ENCODE measurements at places on chromosomes 2 and 18.

- no peak for DNase-seq
Measured at GRCh38 chr2:233833345-233833744, 21.0 kb downstream of the HJURP start.

DNA sequence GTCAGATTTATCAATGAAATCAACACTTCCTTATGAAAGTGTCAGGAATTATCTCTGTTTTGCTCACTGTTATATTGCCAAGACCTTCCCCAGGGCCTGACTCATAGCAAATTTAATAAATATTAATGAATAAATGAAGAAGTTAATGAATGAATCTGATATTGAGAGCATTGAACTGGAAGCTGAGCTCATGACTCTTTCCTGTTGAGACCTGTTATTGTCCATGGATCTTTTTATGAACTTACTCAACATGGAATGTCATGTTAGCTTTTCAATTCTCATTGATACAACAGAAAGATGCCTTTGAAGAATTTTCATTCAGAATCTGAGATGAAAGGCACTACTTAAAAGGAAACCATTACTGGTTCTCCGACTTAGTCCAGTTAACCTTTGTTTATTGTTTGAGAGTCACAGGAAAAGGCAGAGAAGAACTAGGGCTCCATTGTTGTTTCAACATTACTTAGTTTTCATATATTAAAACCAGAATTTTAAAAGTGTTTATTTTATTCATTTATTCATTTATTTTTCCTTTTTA, 90.4 kb upstream of the UNC80 start:
- DNase-seq = no peak

DNA sequence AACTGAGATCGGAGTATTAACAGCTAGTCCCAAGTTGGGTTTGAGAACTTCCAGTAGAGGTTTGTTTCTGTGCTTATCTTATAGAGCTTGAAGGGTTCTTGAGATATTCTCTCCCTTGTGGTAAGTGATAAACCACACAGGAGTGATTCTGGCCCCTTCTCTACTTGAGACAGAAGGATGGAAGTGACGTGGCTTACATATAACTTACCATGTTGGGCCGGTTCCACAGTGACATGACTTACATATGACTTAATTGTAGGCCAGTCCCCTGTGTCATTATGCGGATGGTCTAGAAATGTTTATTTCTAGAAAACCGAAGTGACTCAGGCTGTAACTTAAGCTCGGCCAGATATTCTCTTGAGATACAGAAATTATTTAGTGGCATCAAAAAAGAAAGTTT, 62.7 kb downstream of the TRAPPC12 start:
- DNase-seq = no peak

DNA sequence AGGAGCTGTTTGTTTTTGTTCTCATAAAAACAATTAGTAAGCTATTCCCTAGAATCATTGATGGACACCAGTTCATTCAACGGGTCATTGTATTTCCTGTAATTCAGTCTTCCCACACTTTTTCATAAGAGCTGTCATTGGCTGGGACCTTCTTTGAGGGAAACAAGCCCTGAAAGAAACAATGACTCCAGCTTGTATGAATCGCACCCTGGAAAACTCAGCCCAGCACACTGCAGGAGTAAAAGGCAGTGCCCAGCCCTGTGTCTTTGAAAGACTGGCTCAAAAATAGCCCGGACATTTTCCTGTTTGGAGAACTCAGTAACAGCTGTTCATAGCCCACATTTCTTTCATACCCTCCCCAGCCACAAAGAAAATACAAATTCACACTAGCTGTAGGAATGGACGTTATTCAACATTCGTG, 81.5 kb downstream of the NCKAP5 start:
- no peak for DNase-seq

DNA sequence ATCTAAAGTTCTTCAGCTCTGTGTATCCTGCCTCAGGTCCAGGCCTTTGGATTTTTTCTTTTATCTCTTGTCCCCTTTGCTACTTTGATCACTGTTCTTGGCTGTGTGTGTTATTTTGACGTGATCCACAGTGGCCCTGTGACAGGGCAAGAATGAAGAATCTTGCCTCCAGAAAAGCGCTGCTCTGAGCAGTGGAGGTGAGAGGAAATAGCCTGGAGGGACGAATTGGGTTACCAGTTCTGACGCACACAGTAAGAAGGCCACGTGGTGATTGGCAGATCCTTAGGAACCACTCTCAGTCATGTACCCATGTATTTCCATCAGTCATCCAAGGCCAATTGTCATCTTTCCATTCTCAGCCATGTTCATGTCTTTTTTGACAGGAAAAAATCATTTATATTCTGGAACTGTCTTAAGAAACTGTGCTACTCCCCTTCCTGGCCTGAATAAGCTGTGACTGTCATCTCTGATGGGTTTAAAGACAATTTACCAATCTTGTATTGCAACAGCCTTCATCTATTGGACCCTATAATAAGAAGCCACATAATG, 47.6 kb downstream of the MAPK4 start:
- no peak for DNase-seq

DNA sequence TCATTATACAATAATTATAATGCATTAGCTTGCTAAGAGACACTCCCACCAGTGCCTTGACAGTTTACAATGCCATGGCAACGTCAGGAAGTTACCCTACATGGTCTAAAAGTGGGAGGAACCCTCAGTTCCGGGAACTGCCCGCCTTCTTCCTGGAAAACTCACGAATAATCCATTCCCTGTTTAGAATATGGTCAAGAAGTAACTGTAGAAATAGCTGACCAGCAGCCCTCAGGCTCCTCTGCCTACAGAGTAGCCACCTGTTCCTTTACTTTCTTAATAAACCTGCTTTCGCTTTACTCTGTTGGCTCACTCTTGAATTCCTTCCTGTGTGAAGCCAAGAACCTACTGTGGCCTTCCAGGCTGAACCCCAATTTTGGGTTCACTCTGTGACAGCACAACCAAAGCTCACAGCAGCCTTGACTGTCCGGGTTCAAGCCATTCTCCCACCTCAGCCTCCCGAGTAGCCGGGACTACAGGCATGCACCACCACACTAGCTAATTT, 20.0 kb upstream of the PTPN2 start:
- no peak for DNase-seq

GRCh38 chr18:26448714-26449159, 99.6 kb downstream of the KCTD1 start:
- no peak for DNase-seq

DNA sequence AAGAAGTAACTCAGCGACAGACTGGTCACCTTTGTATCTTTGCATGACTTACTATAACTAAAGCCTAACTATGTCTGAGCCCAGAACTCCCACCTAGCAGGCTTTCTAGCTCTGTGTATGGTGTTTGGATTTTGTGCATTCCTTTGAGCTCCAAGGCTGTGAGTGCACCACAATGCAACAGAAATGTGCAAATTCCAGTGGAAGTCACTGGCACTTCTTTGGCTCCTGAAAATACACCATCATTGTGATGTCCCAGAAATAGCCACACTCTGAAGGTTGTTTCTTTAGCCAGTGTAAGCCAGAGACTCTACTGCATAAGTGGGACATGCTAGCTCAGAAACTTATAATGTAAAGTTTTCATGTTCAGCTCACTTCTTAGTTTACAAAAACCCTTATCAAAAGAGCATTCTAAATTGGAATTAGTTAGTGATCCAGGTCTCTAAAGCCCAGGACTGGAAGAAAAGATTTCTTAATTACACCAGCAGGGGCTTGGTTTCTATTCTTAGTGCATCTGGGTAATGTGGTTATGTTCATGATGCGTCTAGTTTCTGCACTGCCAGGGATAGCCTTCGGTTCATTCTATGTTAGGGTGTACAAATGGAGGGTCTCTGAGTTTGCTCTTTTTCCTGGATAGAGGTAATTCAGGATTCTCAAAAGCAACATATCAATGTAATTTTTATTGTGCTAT, 1239.5 kb upstream of the ZEB2 start:
- DNase-seq = no peak

GRCh38 chr2:241506793-241507429, 1.5 kb downstream of the STK25 start:
- DNase-seq = no peak

DNA sequence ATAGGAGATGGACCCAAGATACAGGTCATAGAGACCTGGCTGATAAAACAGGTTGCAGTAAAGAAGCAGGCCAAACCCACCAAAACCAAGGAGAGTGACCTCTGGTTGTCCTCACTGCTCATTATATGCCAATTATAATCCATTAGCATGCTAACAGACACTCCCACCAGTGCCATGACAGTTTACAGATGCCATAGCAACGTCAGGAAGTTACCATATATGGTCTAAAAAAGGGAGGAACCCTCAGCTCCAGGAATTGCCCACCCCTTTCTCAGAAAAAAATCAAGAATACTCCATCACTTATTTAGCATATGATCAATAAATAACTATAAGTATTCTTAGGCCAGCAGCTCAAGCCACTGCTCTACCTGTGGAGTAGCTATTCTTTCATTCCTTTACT, 574.7 kb upstream of the ID2 start:
- DNase-seq = no peak

GRCh38 chr2:176461098-176461808, 192.0 kb downstream of the MTX2 start:
- no peak for DNase-seq

DNA sequence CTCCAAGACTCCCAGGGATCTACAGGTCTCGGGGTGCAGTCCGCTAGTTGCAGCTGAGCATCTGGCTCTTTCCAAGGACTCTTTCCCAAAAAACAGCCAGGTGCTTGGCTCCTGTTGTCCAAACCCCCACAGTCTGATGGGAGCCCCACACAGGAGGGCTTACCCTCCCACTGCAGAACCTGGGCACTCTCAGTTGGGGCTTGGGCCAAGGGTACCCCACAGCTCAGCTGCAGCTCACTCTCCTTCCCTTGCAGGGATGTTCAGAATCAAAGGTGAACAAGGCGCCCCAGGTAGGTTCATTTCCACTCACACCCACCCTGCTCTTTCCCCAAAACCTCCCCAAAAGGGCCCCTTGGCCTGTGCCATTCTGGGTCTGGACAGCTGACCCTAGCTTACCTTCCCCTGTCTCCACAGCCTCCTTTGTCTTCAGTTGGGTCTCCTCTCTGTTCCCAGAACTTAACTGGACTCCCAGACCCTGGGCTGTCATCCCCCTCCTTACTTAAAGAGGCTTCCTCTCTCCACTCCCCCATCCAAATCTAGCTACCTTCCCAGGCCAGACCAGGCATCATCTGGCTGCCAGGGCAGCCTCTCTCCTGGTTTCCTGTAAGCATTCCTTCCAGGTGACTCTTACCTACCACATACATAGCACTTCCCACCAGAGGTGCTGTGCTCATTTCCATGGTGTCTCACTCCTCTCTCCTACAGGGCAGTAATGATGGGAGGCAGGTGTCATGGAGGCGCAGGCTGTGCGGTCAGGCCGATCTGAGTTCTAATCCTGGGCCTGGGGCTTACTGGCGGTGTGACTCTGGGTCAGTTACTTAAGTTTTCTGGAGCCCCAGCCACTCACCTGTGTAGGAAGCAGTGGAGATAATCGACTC, 29.5 kb downstream of the MARCO start:
- no peak for DNase-seq

DNA sequence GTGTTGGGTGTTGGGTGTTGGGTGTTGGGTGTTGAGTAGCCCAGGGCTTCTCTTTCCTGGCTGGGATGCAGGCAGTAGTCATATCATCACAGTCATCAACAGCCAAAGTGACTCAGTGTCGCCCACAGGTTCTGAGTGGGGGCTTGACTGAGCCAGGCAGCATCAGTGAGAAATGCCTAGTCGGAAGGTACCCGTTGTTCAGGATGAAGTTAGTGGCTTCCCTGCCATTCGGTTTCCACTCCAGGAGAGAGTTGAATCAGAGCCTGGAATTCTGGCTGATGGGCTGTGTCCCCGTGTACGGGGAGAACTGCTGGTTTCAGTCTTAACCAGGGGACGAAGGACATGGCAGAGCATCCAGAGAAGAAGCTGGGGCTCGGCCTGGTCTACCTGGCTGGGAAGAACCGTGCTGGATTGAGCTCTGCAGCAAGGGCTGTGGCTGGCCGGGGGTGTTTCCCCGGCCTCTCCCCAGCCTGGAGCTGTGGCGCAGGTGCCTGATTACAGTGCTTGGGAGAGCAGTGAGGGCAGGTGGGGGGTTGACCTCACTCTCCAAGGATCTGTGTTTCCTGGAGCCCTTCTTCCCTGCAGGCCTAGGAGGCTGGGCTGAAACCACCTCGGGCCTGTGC, 49.4 kb downstream of the AGAP1 start:
- DNase-seq = no peak

DNA sequence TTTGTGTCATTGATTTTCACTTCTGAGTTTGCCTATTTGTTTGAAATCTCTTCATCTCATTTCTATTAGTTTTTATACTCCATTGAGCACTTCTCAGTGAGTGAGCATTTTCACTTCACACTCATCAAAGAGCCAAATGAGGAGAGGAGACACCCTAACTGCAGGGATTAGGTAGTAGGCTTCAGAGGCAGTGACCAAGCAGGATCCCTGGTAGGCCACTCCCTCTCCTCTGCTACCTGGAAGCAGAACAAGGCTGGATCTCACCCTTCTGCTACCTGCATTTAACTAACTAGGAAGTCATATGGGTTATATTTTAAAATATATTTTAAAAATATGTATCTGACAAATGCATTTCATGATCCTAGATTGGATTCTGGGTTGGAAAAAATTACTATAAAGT, 52.7 kb downstream of the SEMA4F start:
- no peak for DNase-seq

DNA sequence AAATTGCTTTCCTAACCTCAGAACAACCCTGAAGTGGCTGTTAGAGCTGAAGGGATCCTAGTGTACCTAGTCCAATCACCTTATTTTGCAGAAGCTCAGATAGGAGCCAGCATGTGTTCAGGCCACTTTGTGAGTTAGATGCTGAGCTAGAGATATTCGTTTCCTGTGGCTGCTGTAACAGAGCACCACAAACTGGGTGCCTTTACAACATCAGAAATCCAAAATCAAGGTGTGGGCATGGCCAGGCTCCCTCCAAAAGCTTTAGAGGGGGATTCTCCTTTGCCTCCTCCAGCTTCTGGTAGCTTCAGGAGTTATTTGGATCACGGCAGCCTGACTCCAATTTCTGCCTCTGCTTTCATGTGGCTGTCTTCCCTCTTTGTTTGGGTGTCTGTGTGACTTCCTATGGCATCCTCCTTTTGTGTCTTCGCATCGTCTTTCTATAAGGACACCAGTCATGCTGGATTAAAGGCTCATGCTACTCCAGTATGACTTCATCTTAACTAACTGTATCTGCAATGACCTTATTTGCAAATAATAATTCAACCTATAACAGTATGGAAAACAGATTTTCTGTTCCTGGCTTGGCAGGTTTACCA, 86.3 kb upstream of the TGFA start:
- no peak for DNase-seq

Measured in activated CD4-positive, alpha-beta T cell treated with anti-CD3 and anti-CD28 coated beads for 1 hour (primary cell).